ENCODE measurements at places on chromosomes 2 and 18.

DNA sequence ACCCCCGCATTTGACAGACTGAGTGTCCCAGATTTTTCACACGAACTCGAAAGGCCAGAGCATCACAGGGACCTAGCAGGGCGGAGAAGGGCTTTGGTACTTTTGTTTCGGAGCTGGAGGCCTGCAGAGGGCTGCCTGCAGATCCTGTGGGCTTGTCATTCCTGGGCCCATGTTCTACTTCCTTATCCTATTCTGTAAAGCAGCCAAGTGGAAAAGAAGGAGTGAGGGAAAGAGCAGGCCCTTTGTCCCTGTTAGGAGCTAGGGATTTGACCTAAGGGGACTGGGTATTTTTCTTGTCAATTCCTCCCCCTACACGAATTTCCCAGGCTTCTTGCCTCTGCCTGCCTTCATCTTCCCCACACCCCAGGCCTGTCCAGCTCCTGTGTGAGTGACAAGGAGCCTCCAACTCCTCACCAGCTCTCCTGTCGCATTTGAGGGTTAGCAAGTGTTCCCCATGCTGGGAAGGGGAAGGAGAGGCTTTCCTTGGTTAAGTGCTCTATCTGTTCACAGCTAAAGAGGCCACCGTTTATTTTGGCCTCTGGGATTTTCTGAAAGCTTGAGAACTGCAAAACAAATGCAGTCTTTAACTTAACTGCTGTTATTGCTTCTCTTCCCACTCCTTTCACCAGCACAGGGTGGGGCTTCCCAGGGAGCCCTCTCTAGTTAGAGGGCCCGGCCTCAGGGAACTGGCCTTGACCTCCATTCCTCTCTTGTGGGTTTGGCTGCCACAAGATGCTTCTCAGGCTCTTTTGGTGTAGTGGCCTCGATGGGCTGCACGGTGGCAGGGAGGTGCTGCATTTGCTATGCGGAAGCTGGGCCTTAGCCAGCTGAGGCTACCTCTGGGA, 61.2 kb downstream of the SGPP2 start:
- no peak for DNase-seq

DNA sequence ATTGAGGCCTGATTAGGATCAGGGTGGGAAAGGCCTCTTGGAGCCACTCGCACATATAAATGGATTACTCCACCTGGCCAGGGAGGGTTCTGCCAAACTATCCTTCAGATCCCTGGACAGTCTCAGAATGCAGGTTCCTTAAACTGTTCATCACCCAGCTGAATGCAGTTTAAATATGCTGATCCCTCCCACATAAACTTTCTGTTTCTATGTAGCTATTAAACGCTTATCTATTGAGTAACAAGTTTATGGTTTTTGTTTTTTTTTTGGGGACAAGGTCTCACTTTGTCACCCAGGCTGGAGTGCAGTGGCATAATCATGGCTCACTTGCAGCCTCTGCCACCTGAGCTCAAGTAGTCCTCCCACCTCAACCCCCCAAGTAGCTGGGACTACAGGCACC, 1.9 kb downstream of the CAD start:
- DNase-seq, result no peak

- no peak for DNase-seq
Observed at GRCh38 chr2:208643145-208643544, 236.6 kb downstream of the PTH2R start.

DNA sequence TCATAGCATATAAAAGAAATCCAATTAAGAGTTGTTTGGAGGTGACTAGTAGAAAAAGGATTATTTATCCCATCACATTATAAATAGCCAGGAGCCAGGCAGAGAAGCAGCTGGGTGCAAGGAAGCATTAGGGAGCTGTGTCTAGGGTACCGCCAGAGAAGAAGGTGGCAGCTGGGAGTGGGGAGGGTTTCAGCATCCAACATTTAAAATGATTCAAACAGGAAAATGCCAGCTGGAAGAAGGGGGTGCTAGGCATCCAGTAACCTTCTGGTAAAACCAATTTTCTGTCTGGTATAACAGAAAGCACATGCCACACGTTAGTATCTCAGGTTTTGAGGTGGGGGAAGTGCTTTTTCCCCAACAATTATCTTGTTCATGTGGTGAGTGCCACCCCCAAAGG, 452.4 kb downstream of the ZEB2 start:
- no peak for DNase-seq

DNA sequence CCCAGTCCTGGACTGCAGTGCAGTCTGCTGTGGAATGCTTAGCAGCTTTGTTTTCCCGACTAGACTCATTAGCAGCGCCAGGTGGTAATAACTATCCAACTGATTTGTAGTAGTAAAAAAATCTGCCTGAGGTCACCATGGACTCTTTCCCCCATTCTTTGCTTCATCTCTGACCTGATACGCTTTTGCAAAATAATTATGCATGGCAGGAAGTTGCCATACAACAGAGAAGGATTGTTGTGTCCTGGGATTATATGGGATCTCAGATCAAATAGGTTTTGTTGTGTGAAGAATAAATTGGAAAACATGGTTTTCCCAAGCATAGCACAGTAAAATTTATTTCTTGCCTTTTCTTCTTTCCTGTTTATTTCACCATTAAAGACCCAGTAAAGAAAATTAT, 72.4 kb upstream of the ATP5MC3 start:
- DNase-seq, result no peak

DNA sequence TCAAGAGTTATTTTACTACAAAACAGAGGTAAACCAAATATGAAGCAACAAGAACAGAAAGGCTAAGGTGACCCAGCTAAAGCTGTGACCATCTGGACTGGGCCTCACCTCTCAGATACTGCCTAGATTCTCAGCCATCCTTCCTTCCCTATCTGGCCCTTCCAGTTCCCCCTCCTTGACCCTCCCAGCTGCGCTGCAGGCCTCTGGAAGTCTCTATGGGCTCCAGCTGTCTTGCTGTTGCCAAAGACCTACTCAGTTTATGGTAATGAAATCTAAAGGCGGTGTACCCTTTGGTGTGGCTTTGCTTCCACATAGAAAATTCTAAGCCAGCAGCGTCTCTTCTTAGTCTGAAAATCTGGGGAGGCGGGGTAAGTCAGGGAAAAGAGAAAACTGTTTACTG, 55.7 kb downstream of the ARHGEF33 start:
- no peak for DNase-seq

DNA sequence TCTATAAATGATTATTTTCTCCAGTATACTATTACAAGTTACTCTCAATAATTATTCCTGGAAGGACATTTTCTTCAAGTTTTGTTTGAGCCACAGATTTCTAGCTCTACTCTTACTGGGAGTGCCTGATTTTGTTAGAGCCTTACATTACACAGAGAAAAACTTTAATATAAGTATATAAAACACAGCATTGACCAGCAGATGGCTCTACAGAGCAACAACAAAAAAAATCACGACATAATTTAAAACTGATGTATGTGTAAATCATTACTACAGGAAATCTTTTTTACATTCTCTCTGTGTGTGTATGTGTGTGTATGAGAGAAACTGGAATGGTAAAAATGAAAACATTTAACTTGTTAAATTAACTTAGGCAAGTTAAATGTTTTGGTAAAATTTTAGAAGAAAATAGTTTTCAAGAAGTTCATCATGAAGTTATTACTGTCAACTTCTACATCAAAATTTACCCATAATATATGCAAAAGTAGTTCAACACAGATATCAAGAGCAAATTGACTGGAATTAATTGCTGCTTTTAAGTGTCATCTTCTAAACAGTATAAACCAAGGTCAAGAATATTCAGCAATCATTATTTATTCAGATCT, 103.3 kb downstream of the MDH1 start:
- no peak for DNase-seq

GRCh38 chr2:160242893-160243564, 43.0 kb upstream of the ITGB6 start:
- no peak for DNase-seq

DNA sequence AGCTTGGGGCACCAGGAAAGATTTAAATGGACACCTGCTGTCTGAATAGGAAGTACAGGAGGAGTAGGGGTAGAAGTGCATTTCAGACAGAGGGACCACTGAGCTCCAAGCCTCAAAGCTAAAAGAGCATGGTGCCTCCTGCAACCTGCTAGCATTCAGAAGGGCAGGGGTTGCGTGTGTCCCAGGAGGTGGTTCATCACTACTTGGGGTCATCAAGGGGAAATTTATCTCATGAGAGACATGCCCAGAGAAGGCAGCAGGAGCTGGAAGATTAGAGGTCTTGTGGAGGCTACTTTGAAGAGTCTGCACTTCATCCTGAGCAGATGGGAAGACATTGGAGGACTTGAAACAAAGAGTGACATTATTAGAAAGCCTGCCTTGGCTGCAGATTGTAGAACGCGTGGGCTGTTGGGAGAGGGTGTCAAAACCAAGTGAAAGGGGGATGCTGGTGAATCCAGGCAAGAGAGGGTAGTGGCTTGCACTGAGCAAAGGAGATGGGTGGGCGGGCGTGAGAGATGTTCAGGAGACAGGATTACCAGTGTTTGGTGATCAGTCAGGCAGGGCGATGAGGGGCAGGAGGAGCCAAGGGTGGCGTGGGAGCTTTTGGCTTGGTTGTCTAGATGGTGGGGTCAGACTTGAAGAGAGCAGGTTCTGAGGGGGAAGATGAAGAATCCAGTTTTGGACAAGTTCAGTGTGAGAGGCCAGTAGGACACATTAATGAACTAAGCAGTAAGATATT, 154.0 kb downstream of the DYSF start:
- DNase-seq, result no peak

DNA sequence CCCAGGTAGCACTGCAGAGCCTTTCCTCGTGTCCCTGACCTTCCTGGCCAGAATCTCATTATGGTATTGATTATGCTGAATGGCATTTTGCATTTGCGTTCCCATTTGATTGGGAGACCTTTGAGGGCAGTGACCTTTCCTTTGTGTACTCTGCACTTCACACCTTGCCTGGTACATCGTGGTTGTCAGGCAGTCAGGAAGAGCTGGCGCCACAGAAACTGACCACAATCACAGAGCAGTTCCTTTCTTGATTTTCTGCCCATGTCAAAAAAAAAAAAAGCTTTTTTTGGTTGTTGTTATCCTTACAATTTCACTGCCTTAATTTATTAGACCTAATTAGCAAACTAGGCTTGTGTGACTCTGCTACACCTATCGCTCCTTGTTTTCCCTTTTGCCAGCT, 8.9 kb upstream of the KLHL29 start:
- no peak for DNase-seq

DNA sequence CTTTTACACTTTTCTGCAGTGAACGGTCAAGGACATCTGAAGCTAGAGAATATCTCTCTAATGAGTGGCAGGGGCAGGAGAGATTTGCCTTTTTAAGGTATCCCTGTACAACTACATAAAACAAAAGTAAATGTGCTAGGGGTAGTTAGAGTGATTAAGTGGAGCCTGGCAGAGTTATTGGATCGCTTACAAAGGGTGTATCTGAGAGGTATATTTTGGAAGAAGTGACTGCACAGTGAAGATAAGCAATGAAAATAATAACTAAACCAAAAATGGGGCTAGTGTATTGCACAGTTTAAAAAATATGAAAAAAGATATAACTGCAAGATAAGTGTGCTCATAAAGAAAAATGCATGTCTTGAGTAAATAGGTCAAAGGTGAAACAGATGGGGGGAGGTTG, 193.5 kb upstream of the EPC2 start:
- DNase-seq, result no peak

GRCh38 chr2:203916756-203917155, 19.8 kb upstream of the ICOS start:
- DNase-seq, result no peak

DNA sequence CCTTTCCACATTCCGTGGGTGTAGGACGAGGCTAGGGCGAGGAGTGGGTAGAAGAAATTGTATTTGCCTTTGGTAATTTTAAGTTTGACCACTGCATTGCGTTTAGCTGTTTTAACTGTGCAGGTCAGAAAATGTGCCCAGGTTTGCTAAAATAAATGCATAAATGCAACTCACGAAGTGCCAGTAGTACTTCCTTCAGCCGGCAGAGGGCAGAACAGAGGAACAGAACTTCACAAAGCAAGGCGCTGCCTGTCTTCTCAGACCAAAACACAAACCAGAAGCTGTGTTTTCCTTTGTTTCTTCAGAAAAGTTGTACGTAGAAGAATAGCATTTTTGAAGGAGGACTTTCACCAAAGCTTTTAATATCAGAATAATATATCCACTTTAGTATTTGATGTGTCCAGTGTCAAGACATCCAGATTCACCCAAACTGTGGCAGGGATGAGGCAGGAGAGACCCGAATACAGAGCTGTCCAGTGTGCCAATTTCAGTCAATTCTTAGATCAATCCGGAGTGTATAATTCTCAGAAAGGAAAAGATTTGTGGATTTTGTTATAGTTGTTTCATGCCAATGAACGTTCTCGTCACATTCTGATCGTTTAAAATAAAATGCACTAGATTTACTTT, 348.6 kb downstream of the DLGAP1 start:
- DNase-seq, result peak; percentile 11

DNA sequence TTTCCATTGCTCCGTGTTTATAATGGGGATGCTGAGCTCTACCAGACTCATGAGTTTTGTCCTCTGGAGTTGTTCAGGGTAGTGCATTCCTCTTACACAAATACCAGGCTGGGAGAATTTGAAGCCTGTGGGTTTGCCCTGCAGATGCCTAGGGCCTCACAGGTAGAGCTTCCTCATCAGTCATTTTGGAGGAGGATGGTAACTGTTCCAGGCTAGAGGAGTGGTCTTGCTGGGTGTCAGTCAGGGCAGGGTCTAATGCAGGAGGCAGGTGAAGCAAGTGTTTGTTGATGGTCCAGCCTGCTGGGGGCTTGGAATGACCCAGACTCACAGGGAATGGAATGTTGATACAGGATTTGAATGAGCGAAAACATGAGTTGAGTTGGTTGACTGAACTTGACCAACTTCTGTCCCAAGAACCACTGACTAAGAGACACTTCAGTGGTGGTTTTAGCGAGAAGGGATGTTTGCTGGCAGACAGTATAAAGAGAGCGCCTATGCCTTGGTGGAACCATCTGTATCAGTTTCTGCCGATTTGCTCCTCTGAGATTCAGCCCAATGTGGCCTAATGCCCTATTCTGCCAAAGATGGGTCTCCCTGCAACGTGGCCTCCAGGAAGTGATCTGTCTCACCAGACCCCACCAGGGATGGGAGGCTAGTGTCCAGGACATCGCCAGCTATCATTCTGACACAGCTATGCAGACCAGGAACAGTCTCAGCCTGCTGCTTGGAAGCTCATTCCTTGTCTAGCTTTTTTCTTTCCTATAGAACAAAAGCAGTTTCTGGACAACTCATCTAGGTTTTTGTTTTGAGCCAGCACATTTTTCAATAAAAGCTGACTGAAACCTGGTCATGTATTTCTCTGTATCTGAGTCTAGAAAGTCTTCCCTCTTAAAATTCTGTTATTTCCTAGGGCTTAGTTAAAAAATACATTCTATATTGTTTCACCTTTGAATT, 9.3 kb downstream of the IL1R2 start:
- no peak for DNase-seq

DNA sequence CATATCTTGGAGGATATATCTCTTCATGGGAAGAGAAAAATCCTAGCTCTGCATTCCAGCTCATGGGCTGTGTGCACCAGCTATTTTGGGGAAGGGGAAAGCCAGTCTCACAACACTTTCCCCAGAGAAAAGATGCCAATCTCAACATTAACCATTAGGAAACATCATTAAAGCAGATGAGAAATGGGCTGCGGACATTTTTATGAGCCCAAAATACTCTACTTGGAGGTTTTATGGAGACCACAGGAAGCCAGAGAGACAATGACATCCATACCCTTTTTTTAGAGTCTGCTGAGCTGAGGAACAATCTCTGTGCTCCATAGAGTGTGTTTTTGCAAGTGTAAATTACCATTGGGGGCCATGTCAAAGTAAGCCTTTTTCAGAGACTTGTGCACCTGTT, 213.7 kb downstream of the TRIB2 start:
- no peak for DNase-seq
